A673 (cell line): ENCODE measurements at places on chromosomes 3 and 15. TPM values are rescaled to one million over a fixed set of nuclear protein-coding genes. Genes with fewer than 3 reads are reported as not detected.

The ARL6 gene
- total RNA-seq: 8.1 and 8.4 TPM in 2 replicates

DNA sequence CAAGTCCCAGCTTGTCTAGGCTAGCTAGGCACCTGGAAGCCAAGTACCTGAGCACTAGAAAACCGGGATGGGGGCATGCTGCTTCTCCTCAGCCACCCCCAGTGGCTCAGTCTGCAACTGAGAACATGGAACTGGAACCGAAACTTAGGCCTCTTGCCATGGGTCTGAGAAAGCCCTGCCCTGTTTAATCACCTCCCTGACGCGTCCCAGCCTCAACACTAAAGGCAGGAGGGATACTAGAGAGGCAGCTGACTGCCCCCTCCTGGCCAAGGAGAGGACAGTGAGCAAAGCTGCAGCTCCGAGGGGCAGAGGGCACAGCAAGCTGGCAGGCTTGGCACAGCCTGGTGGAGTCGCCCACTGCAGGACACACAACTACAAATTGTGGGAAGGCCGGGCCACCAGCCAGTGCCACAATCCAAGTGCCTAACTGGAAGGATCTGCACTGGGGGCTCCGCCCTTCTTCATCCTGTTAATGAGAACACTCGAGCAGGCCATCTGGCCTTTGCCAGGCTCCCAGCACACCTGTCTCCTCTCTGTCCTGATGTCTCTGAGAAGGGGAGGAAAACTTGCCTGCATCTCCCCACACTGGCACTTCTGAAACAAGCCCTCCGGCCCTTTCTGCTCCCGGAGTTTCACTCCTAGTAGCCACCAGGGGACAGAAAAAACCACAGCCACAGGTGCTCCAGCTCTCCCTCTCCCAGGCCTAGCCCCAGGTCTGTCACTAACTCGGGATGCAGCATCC, 53.7 kb downstream of the BDH1 start:
- no peak overlapping the region for H3K27ac ChIP-seq
- peaks cover 17% of the 10 kb centered on the region for H3K4me1 ChIP-seq
- peak; percentile 81 for DNase-seq
- H3K36me3 ChIP-seq: no peaks in the 10 kb centered on the region
- no peaks in the 10 kb centered on the region for H3K27me3 ChIP-seq

DNA sequence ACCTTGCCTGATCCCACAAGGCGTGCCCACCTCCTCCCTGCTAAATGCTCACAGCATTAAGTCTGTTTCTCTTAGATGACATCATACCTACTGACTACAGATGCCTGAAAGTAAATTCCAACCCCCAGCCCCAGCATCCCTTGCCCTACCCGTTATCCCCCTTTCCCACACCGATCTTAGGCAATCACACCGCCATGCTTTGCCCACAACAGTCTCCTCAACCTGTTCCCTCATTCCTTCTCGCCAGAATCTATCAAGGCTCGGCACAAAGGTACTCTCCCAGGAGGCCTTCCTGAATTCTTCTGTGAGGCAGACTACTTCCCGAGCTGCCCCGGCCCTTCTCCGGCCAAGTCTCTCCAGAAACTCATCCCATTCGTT, 789 bp upstream of the SEC61A1 start:
- no peak for DNase-seq
- peak overlapping the region; percentile 78 for H3K27ac ChIP-seq
- H3K4me1 ChIP-seq: peaks cover 20% of the 10 kb centered on the region

- no peaks in the 10 kb centered on the region for H3K27me3 ChIP-seq
- H3K27ac ChIP-seq: no peak overlapping the region
- no peaks in the 10 kb centered on the region for H3K36me3 ChIP-seq
- no peak for DNase-seq
- H3K4me1 ChIP-seq: peaks cover 4% of the 10 kb centered on the region
These were observed 308.2 kb upstream of the WNT5A start for GRCh38 chr3:55795296-55795695.

The SLC24A5 gene
- total RNA-seq: not detected in 2 replicates

DNA sequence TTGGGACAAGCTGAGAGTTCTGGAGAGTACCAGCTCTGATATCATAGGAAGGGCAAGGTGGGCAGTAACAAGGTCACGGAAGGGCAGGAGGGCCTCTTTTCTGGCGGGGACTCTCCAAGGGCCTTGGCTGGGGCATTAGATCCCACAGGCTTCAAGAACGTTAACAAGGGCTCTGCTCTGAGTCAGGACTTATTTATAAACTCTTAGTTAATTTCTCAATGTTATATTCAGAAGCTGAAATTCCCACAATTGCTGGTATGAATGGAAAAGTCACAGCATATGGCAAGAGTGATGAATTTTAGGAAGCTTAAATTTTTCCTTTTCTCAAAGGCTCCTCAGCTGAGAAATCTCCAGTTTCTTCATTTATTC, 320.2 kb upstream of the TBC1D5 start:
- no peaks in the 10 kb centered on the region for H3K4me1 ChIP-seq
- DNase-seq: no peak
- H3K36me3 ChIP-seq: no peaks in the 10 kb centered on the region

The FAM81A gene
- not detected in 2 replicates for total RNA-seq

The NDUFB4 gene
- total RNA-seq: 177 and 200 TPM in 2 replicates

DNA sequence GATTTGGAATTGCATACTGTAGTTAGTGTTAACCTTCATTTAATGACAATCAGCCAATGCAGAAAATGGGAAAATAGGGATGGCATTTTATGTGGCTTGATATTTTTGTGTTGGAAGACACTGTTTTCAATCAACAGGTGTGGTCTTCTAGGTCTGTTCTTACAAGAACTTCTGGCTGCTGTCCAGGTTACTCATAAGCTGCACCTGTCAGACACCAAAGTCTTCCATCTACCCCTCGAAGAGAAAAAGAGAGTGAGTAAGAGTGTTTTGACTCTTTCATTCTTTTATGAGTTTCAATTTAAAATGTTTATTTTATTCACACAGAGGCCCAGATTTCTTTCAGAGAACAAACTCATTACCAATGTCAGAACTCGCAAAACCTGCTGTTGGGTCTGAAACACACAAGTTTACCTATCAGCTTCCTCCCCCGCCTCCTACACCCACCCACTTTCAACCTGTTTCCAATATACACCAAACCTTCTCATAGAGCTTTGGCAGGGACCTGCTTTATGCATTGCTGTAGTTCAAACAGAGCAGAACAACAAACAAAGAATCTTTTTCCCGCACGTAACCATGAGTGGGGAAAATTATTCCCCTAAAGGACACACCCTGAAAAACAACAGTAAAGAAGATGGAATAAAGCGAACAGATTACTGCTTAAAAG, 767.7 kb upstream of the ALCAM start:
- H3K27me3 ChIP-seq: no peaks in the 10 kb centered on the region
- no peak for DNase-seq
- no peaks in the 10 kb centered on the region for H3K36me3 ChIP-seq
- no peak overlapping the region for H3K27ac ChIP-seq

GRCh38 chr15:64751464-64751863, 23.9 kb downstream of the RBPMS2 start:
- no peak overlapping the region for H3K27ac ChIP-seq
- H3K4me1 ChIP-seq: no peaks in the 10 kb centered on the region
- no peaks in the 10 kb centered on the region for H3K27me3 ChIP-seq

The CTXN2 gene
- total RNA-seq: not detected in 2 replicates

The CLDN11 gene
- total RNA-seq: 0.52 TPM in 1 of 2 replicates, not detected in the other

The SLC22A13 gene
- total RNA-seq: 0.66 and 1.1 TPM in 2 replicates

DNA sequence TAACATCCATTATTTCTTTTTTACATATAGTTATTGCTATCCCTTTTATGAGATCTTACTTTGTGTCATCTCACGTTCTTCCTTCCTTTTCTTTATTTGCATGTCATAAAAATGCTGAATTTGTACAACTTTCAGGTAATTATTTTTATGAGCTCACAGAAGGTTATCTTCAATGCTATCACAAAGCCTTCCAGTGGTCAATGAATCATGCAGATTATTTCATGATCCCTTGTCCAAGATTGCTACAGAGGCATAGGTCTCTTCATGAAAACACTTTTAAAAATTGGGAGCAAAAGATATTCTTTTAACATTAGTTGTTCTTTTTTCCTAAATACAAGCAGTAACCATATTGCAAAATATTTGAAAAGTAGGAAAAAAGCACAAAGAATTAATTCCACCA, 880.1 kb upstream of the NR2F2 start:
- no peak for DNase-seq
- H3K27ac ChIP-seq: no peak overlapping the region
- H3K4me3 ChIP-seq: no peak overlapping the region
- no peaks in the 10 kb centered on the region for H3K27me3 ChIP-seq
- peaks cover 12% of the 10 kb centered on the region for H3K4me1 ChIP-seq

GRCh38 chr15:100997442-100997841, 78.3 kb downstream of the LRRK1 start:
- H3K27ac ChIP-seq: no peak overlapping the region
- H3K36me3 ChIP-seq: no peaks in the 10 kb centered on the region
- no peaks in the 10 kb centered on the region for H3K27me3 ChIP-seq
- H3K4me3 ChIP-seq: no peak overlapping the region

GRCh38 chr3:72487078-72487765, 361.0 kb downstream of the SHQ1 start:
- no peaks in the 10 kb centered on the region for H3K36me3 ChIP-seq
- peak; percentile 29 for DNase-seq
- no peak overlapping the region for H3K4me3 ChIP-seq
- no peaks in the 10 kb centered on the region for H3K27me3 ChIP-seq

The CYFIP1 gene
- total RNA-seq: 112 and 128 TPM in 2 replicates

The CPEB1 gene
- total RNA-seq: 0.15 TPM in 1 of 2 replicates, not detected in the other
